Midbrain (tissue), 1 donor: ENCODE measurements at places on chromosomes 3 and 15.

DNA sequence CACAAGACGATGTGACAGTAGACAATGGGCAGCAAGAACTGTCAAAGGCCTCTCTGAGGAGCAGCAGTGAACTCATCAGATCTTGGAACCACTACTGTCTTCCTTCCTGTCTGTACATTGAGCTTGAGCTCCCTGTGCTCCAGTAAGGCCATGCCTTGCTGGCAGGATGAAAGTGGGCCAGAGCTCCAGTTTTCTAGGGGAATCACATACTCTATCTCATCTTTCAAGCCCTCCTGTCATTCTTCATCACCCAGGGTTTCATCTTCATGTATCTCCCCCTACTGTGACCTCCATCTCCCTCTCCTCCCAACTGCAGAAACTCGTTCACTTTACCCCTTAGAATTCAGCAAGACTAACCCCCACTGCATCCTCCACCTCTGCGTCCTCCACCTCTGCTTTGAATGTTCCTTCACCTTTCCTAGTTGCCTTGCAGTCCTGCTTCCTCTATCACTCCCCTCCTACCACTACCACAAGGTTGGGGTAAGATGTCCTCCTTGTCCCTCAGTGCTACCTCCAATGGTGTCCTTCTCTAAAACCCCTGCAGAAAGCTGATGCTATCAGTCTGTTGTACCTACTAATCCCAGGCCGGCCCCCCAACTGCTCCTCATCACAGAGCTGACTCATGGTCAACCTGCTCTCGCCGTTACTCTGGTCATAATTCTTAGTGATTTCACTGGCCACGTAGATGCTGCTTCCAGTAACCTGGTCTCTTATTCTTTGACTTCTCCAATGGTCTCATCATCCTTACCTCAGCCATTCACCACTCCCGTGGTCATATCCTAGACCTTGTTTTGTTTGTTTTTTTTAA is 22.3 kb downstream of the NKIRAS1 start:
- no peak for DNase-seq

DNA sequence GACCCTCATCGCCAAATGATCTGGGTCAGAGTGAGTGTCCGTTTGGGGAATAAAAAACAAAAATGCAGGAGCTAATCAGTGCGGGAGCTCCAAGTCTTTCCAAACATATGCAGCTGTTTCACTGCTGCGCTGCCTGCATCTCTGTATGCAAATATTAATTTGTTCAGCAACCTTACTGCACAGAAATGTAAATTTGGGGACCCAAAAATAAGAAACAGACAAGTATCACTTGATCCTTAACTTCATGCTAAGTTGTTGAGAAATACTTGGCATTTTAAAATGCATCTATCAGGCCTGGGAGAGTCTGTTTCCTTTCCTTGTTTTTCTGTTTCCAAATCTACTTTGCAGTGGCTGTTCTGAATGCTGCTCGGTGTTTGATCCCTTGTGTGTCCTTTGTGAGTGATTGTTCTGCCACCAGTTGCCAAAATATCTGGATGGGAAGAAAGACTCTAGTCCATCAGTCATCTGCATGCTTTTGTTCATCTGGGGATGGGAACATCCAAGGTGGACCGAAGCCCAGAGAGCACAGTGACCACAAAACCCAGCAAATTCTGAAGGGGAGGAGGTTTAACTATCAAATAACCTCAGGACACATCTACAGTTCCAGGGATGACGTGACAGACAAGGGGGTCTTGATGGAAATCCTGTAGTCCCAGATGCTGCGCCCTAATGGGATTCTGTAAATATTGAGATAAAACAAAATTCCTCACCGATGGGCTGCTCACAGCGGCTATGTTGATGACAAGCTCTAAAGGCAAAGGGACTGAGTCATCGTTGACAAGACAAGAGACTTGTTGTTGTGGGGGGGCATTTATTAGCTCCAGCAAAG is 199.5 kb upstream of the WNT5A start:
- DNase-seq, result no peak

DNA sequence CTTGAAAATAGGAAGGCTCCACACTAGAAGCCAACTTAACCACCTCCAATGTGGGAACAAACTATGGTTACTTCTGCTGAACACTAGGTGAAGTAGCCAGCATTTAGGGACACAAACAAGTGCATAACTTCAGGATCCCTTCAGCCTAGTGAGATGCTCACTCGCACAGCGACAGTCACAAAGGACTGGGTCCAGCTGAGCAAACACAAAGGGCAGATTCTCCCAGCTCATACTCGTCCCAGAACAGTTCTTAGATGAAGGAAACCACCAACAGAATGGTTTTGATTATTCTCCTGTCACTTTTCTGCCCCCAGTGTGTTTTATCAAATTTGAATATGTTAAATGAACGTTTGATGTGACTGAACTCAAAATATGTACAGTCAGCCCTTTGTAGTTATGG is 201.6 kb downstream of the KCNAB1 start:
- DNase-seq, result peak; percentile 57

GRCh38 chr3:153052096-153052460 is 109.9 kb upstream of the RAP2B start:
- no peak for DNase-seq

DNA sequence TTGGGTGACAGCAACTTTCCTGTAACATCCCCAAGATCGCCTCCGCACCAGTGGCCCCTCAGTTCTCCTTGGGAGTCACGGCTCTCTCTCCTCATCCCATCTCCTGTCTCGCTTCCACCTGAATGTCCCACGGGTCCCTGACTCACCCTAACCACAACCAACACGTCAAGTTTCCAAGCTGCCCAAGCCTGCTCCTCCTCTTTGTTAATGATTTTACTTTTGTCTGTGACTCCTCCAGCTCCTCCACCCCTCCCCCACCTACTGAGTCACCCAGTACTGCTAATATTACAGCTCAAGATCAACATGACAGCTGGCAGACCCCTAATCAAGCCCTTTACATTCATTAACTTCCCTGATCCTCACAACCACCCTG is 39.3 kb downstream of the BDH1 start:
- no peak for DNase-seq

- DNase-seq, result no peak
Observed at GRCh38 chr3:103785017-103785416, 1350.2 kb downstream of the ZPLD1 start.

DNA sequence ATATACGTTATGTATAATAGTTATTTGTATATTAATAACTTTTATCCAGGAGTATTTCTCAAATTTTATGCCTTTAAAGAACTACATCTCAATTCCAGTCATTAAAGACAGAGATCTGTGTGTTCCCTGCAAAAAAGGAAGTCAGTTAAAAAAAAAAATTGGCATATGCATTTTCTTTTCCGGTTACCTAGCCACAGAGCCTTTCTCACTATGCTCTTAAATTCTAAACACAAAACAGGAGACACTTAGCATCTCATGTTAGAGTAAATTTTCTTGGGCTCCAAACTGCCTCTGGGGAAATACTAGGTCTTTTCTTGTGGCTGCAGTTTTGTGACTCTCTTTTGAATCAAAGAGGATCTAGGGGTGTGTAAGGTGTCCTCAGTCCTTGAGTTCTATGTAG is 105.9 kb downstream of the KCNH8 start:
- DNase-seq, result no peak

GRCh38 chr3:99648516-99648915 is 10.1 kb downstream of the COL8A1 start:
- no peak for DNase-seq

- DNase-seq, result peak; percentile 10
Observed at GRCh38 chr3:177725165-177725564, 527.9 kb upstream of the TBL1XR1 start.

DNA sequence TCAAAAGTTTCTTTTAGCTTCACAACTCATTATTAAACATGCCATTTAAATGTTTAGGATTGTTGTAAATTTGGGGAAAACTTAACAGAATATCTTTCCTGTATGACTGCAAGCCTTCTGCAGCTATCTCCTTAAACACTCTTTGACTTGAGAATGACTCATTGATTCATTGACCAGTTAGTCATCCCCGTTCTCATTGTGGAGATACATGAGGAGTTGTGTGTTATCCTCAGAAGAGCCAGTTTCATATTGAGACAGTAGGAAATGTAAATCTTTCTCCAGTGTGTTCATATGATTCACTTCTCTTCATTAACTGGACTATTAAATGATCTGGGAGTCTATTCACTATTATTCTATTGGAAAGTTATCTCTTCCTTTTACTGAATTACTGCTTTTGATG is 83.0 kb downstream of the CRYGS start:
- DNase-seq, result no peak

GRCh38 chr3:47421741-47422649 is 41.2 kb downstream of the PTPN23 start:
- DNase-seq, result no peak

- no peak for DNase-seq
Observed at GRCh38 chr3:69594286-69594685, 145.0 kb upstream of the MITF start.

DNA sequence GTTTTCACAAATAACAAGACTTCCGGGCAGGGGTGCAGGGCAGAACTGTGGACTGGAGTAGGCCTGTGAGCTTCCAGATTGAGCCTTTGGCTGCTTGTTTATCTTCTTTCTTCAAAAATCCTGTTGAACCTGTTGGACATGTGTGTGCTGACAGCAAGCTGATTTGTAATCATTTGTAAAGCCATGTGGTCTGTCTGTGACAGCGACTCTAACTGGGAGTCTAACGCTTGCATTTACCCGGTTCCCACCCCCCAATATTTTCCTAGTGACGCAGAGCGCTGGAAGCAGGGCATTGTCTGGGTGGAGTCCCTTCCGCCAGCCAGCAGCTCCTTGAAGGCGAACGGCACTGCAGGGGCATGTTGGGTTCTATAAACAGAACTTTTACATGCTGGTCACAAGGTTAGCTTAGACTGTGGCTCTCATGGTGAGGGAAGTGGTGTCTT is 85.7 kb upstream of the MYZAP start:
- no peak for DNase-seq

- DNase-seq, result no peak
Observed at GRCh38 chr15:35023804-35024203, 35.7 kb upstream of the ZNF770 start.

DNA sequence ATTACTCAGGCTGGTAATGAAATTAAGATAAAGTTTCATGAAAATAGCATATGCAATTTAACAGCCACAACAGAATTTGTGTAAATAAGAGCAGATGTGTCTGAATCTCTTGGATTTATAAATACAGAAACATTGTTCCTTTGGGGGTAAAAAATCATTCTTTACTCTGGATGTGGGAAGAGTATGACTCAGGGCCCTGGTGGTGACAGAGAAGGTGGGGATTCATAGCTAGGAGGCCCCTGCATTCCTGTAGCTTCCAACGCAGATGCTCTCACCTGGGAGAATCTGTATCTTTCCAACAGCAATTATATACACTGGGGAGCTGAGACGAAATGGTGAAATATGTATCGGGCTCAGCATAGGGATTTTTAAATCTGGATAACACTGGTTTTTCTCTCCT is 167.6 kb upstream of the CADPS start:
- no peak for DNase-seq

DNA sequence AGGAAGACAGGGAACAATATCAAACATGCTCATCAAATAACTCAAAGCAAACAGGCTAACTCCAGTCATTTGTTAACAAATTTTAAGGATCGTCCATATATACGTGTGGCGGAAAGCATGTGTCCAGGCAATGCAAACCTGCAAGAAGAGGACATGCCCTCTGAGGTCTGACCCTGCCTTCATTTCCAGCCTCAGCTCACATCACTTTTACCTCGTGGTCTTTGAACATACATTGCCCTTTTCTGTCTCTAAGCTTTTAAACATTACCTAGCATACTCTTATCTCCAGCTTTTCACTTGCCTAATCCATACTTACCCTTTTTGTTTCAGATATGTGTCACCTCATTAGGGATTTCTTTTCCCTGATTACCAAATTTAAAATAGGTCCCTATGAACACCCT is 944.4 kb downstream of the ROBO1 start:
- DNase-seq, result no peak

- no peak for DNase-seq
Observed at GRCh38 chr3:158961911-158962310, 160.1 kb downstream of the MFSD1 start.

GRCh38 chr15:88204584-88204983 is 52.0 kb downstream of the NTRK3 start:
- no peak for DNase-seq

- DNase-seq, result peak; percentile 71
Observed at GRCh38 chr15:89198934-89199333, 22.4 kb downstream of the RLBP1 start.

DNA sequence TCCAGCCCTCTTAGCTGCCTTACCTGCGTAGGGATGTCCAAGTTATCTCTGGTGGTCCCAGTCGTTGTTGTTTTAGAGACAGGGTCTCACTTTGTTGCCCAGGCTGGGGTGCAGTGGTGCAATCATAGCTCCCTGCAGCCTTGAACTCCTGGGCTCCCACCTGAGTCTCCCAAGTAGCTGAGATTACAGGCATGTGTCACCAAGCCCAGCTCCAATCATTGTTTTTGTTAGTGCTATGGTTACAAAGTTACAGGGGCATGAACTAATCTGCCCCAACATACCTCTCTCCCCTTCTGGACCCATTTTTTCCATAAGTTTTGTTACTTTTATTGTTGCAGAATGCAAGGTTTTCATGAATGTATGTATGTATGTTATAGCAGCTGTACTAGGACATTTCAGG is 54.7 kb downstream of the CTDSPL2 start:
- DNase-seq, result no peak

- peak; percentile 25 for DNase-seq
Observed at GRCh38 chr3:30628901-30629590, 22.6 kb downstream of the TGFBR2 start.

DNA sequence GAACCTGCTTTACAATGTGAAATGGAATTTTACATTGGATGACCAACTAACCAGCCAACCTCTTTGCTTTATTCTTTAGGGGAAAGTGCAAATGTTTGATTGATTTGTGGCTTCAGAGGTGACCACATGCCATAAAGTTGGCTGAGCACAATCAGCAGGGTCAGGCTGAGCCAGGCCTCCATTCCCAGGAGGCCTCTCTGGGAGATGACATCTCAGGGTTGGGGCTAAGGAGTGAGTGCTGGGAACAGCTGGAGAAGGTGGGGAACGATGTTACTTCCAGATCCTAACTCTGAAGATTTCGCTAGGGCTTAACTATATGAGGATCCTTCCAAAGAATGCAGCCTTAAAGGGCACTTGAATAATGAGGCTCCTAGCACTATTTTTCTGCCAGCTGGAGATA is 131.7 kb downstream of the ATP10A start:
- no peak for DNase-seq

GRCh38 chr3:55164876-55165275 is 237.0 kb upstream of the LRTM1 start:
- DNase-seq, result no peak

- DNase-seq, result no peak
Observed at GRCh38 chr15:82804575-82804949, 1.3 kb downstream of the FSD2 start.

GRCh38 chr3:50347187-50347813 is 1.8 kb upstream of the ZMYND10 start:
- peak; percentile 56 for DNase-seq

- DNase-seq, result peak; percentile 43
Observed at GRCh38 chr3:94234177-94234788, 171.4 kb downstream of the NSUN3 start.

GRCh38 chr3:8325306-8325705 is 176.3 kb upstream of the LMCD1 start:
- peak; percentile 14 for DNase-seq

- DNase-seq, result no peak
Observed at GRCh38 chr3:168858327-168858726, 762.6 kb upstream of the GOLIM4 start.
